ENCODE measurements at places on chromosomes 13 and 19.

- no peak for DNase-seq
Measured at GRCh38 chr13:39779337-39780265, 124.1 kb downstream of the COG6 start.

GRCh38 chr19:34306824-34307223 lies 52.5 kb downstream of the GARRE1 start:
- DNase-seq, result no peak

DNA sequence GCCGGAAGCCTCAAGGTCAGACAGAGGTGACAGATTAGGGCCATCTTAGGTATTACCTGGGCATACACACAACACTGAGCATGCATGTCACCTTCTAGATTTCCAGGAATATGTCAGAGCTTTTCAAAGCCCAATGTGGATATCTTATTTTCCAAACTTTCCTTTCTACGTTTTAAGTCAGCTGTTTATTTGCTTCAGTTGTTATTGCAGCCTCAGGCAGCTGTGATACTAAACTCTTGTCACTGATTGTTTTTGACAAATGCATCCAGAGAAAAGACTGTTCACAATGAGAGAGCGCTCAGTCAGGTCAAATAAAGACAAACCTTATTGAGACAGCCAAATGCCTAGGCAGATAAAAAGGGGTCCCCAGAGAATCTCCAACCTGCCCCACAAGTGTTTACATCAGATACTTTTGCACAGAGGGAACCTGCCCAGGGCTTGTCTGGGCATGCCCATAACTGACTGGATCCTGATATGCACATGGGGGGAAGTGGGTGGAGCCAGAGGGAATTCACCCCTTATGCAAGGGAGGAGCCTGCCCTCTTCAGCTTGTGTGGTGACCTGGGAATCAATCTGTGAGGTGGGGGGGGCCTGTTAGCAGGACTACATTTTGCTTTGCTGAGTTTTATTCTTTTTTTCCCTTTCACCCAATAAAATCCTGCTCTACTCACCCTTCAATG lies 28.5 kb downstream of the MED4 start:
- peak; percentile 13 for DNase-seq

DNA sequence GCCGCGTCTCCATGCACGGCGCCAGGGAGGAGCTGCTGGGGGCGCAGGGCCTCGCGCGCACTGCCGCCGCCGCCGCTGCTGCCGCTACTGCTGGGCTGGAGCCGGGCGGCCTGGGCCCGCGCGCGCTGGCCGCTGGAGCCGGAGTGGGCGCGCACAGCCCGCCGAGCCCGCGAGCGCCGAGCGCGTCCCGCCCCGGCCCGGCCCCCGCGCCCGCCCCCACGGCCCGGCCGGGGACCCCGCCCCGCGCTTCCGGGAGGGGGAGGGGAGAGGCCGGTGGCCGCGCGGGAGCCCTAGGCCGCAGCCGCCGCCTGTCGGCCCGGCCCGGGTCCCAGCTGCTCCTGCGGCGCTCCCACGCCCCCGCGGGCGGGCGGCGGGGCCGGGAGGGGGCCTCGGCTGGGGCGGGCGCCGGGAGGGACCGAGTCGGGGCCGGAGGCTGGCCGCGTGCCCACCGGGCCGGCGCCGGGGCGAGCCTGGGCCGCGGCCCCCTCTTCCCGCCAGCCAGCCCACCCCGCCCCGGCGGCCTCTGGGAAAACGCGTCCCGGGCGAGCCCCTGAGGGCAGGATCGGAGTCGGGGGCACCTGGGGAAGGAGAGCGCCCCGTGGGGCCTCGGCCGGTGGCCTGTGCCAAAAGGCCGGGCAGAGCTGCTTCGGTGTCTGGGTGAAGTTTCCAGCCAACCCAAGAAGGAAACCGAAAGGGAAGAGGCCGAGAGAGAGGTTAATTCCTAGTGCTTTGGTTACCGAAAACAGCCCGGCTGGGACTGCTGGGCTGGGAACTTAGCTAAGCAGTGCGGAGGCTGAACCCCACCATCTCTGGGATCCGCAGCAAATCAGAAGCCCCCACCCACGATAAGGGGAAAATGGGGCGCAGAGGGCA lies at the start of gene STK24:
TSS of gene STK24 (minus strand) at position 145 of the 873 bp plus-strand sequence. CDS start 321 bp downstream, outside the sequence.
- DNase-seq, result peak; percentile 51

- DNase-seq, result peak; percentile 78
Measured at GRCh38 chr19:50658441-50659317, 9.4 kb downstream of the C19orf81 start.

DNA sequence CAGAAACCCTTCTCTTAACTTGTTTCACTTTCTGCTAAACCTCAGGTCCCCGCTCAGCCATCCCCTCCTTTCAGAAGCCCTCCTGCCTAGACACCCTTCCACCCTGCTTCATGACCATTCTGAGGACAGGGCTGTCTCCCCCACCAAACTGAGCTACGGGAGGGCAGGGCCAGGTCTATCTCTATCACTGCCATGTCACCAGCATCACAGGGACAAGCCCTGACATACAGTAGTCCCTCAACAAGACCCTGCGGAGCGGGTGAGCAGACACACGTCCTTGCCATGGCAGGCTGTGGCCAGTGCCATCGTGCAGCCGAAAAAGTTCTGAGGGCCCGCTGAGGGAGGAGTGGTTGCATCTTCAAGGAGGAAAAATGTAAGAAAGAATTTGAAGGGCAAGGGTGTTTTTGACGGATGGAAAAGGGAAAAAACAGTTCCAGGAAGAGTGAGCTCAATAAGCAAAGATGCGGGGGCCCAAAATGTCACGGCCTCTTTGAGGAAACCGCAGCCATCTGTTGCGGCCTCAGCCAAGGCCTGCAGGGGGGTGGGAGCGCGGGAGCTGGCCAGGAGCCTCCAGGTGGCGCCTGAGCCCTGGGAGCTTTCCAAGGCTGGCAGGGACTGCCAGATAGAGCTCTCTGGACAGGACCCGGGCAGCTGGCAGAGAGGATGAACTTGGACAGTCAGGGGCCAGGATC lies 8.1 kb downstream of the PTGIR start:
- peak; percentile 56 for DNase-seq

GRCh38 chr13:60925686-60926085 lies 490.0 kb downstream of the PCDH20 start:
- DNase-seq, result no peak

- DNase-seq, result no peak
Measured at GRCh38 chr13:64078025-64078424, 2662.4 kb upstream of the PCDH20 start.

DNA sequence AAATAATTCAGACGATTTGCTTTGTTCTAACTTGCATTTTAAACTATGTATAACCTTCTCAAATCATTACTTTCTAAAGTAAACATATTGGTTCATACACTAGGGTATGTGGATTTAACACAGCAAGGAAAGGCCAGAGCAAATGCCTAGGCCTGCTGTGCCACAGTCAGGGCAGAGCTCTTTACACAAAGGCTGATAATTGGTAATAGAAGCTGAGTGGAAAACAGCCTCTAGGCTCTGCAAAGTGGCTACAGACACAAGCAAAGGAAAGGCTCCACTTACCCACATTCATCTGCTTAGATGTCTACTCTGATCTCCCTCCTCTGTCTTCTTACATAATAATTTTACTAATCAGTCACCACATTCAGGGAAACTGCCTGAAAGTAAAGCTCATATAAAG lies 382.9 kb downstream of the OLFM4 start:
- DNase-seq, result no peak

DNA sequence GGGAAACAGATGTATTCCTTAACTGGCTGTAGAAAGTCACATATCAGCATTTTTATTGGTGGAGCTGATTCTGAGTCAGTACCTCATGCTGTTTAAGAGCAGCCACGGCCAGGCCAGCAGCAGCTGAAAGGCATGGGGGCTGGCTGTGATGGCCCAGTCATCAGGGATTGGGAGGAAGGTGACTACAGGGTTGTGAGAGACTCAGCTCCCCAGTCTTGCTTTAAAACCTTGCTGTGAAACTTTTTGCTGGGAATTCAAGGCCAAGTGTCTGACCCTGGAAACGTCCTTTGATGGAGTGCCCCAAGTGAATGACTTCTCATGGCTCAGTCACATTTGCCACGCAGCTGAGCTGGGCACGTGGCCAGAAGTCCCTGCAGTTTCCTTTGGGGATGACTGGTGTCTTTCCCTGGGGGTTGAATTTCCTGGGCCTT lies 39.1 kb upstream of the RNF113B start:
- DNase-seq, result no peak

- DNase-seq, result no peak
Measured at GRCh38 chr19:42174958-42175734, 42.3 kb downstream of the DEDD2 start.

DNA sequence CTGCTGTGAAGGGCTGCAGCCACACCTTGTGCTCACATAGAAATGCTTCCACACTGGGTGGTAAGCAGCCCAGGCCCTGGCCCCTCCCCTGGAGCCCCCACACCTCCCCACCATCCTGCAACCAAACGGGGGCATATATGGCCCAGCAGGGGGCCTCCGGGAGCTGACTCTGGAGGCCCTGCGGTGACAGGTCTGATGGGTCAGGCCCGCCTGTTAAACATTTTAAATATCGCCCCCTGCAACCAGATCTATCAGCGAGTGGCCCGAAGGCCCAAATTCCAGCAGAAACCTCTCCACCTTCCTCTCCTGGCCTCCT lies 48.0 kb upstream of the KATNAL1 start:
- DNase-seq, result no peak

DNA sequence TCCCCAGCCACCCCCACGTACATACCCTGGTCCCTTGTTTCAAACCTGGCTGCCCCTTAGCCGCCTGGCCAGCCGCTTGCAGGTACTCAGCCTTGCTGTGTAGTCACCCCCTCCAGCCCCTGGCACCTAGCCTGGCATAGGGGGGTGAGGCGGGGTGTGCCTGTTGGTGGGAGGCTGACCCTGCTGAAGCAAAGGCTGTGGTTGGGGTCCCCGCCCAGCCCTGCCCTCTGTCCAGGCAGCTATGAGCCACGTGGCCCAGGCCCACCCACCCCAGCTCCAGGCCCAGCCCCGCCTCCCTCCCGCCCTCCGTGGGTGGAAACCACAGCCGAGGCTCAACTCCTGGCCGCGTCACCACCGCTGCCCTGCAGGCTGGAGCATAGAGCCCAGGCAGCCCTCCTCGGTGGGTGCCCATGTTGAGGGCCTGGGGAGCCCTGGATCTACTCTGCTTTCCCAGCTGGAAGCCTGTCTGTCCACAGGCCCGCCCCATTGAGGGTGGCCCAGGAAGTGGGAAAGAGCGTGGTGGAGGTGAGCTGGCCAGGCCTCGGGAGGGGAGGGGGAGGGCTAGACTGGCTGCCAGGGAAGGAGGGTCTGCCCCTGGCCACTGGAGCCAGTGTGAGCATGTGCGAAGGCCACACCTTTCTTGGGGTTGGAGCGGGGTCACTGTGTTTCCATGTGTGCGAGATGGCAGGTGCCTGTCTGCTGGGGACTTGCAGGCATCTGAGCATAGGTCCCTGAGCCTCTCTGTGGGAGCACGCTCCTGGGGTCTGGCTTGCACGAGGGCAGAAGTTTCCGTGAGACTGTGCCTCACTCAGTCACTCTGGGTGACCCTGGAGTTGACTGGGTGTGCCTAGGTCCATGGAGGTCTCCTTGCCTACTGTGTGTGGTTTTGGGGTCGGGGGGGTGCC lies 31.0 kb downstream of the PAK4 start:
- DNase-seq, result no peak

DNA sequence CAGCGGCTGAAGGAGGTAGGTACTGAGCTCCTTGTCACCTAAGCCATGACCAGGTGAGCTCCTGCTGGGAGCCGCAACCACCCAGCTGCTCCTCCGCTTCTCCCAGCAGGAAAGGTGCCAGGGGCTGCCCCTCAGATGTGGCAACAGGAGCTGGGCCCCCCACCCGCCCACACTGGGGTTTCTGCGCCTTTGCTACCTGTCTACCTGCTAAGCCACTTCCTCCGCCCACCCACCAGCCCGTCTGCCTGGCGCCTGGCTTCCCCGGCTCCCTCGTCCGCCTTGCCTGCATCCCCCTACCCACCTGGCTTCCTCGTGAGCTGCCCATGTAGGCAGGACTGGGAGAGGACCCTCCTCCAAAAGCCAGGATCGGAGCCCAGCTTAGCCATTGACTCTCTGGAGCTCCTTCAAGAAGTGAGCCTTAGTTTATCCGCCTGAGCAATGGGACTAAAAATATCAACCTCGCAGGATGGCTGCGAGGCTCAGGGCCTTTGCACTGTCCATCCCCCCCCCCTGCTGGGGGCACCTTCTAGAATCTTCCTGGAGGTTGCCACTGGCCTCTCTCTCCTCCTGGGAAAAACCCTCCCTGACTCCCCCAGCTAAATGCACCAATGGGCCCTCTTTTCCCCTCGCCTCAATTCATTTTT lies 55.8 kb upstream of the KLF2 start:
- DNase-seq, result peak; percentile 17

DNA sequence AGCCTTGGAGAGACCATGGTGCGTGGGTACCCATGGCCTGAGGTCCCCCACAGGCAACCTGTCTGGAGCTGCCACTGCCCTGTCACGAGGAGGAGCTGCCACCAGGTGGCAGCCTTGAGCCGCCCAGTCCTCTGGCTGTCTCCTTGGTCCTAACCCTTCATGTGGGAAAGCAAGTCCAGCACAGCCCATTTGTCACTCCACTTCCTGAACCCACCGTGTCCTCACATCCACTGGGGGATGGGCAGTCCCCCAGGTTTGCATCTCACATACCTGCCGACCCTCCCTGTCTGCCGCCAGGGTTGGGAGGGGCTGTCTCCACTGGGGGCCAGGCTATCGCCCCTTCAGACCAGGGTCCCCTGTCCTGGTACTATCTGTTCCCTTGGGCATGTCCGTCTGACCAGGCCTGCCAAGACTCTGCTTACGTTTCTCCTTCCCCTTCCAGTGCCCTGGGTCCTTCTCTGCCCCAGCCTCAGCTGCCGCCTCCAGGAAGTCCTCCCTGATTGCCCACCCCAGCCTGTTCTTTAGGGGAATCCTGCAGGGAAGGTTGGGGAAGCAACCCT lies 4.5 kb downstream of the FAM174C start:
- DNase-seq, result peak; percentile 69

DNA sequence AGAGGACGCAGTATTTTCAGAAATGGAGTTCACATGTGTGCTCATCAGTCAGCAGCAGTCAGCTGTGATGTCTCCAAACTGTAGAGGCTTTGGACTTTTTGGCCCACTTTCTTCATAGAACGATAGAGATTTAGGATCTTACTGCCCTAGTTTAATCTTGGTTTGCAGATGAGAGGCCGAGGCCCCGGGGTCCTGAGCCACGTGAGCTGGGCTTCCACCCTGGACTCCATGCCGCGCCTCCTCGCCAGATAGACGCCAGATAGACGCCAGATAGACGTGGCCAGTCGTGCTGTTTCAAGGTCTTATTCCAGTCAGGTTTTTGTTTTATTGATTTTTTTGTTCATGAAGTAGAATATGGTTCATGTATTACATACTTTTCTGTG lies 11.7 kb upstream of the MCF2L start:
- DNase-seq, result no peak
